ENCODE measurements at places on chromosomes 7 and 10. TPM values are rescaled to one million over a fixed set of nuclear protein-coding genes. Genes with fewer than 3 reads are reported as not detected.

- DNase-seq = no peak
Measured at GRCh38 chr7:115340828-115341227, 418.9 kb downstream of the MDFIC start.

- DNase-seq = no peak
Measured at GRCh38 chr10:106252541-106252940, 912.0 kb downstream of the SORCS1 start.

DNA sequence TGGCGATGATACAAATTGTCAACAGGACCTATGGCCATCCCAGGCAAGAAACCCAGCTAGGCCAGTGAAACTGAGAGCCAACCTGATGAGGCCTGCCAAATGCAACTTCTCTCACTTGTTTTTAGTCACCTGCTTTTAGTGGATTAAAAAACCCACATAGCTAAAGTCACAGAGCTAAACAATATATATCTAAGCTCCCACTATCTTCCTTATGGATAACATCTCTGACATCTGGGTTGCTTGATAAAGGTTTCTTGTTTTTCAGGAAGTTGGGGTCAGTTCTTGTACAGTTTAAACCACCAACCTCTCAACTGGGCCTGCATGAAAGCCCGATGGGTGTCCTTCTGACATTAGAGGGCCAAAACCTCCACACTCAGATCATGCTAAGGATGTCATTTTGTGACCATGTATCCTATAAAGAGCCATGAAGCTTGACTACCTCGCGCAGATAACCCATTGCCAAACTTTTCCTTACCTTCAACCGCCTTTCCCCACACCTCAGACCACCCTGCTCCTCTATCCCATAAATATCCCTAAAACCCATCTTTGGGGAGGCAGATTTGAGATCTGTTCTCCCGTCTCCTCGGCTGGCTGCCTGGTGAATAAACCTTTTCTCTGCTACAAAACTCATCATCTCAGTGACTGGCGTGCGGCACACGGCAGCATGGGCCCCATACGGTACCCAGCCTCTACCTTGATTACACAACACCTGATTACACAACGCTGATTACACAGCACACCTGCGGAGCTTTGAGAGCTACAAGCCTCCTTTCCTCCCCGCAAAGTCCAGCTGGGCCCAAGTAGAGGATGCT, 797 bp upstream of the STMP1 start:
- no peak for DNase-seq

DNA sequence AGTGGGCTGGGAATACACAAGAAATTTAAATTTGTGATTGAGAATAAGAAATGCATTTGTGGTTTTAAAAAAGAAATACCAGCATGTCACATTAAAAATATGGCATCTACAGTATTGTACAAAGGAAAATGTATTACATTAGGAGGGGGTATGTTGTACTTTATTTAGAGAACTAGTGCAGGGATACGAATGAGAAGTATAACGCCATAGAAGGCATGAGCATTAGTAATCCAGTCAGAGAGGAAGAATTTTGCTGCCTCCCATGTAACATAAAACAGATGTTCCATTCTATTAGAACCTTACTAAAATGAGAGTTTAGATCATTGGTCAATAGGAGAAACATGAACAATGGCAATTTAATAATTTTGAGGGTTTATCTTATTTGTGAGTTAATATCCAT, 182.2 kb downstream of the ADK start:
- DNase-seq = no peak

GRCh38 chr10:123742751-123743440, 76.7 kb downstream of the GPR26 start:
- DNase-seq = no peak

- DNase-seq = peak; percentile 76
Measured at GRCh38 chr10:116888380-116889055, 39.2 kb downstream of the ENO4 start.

DNA sequence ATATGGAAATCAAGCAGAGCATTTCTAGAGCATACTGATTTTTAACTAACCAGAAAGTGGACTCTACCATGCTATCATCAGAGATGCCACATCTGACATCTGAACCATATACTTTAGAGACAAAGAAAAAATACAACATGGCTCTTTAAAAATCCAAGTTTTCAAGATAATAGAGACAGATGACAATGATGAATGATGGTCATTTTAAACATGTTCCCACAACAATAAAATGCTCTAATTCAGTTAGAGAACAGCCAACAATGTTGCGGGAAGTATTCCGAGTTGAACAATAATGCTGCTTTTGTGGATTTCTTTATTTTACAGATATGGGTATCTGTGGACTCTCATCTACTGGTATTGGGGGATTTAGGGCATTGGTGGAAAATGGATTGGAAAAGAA, 52.8 kb downstream of the PRTFDC1 start:
- DNase-seq = no peak

DNA sequence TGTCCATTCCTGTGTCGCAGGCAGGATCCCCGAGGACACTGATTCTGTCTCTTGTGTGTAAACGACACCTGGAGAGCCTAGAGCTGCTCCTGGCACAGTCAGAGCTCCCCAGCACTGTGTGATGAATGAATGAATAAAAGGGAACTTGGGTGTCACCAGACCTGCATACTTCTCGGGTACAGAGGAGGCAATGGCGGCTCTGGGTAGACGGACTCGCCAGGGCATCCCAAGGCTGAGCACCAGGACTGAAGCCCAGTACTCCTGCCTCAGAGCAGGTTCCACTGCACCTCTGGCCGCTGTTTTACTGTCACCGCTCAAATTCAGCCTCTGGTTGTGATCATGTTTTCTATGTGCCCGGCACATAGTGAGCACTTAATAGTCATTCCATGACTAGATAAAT, 255.8 kb downstream of the GLRX3 start:
- DNase-seq = no peak

DNA sequence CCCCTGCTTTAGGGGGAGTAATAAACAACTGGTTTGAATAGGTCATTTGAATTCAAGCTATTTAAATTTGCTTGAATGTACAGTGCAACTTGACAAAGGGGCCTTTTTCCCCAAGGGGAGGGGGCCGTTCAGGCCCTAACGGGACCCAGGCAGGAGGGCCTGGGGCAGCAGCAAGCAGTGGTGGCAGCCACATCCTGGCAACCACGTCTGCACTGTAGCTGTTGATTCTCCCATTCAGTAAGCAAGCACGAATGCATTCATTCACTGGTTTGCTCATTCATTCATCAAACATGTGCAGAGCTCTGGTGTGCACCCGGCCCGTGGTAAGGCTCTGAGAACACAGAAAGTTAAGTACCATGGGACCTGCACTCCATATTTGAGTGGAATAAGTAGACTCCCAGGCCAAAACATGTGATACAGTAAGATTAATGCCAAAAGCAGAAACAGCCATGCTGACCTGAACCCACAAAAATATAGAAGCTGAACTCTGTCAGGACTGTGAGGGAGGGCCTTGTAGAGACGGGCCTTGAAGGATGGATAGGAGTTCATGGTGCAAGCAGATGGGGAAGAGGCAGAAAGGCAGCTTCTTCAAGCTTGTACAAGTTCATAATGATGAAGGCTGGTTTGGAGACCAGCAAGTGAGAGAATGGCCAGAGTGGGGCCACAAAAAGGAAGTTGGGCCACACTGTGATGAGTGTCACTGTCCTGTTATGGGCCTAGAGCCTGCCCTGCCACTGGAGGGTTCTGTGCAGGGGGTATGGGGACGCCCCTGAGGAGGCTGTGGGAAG, 29.3 kb upstream of the C10orf53 start:
- DNase-seq = no peak

DNA sequence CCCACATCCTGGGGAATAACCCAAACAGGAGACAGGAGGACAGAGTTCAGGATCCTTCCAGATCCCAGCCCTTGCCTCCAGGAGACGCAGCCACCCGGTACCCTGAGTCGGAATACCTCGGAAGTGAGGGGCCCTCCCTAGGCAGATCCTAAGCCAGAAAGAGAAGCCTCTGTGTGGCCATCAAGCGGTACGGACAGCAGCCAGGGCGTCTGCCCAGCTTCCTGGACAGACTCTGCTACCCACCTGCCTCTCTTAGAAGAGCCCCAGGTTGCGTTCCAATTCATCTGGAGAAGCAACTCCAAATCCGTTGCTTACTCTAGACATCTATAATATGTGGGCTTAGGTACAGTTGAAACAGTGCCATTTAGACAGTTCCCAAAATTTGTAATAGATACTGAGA, 220.2 kb upstream of the SH2B2 start:
- DNase-seq = no peak

- DNase-seq = no peak
Measured at GRCh38 chr10:68902382-68902781, 1.3 kb downstream of the DDX50 start.

GRCh38 chr7:33853361-33854062, 51.8 kb upstream of the BMPER start:
- no peak for DNase-seq

- DNase-seq = peak; percentile 72
Measured at GRCh38 chr7:71733107-71733870, 601.3 kb downstream of the GALNT17 start.

DNA sequence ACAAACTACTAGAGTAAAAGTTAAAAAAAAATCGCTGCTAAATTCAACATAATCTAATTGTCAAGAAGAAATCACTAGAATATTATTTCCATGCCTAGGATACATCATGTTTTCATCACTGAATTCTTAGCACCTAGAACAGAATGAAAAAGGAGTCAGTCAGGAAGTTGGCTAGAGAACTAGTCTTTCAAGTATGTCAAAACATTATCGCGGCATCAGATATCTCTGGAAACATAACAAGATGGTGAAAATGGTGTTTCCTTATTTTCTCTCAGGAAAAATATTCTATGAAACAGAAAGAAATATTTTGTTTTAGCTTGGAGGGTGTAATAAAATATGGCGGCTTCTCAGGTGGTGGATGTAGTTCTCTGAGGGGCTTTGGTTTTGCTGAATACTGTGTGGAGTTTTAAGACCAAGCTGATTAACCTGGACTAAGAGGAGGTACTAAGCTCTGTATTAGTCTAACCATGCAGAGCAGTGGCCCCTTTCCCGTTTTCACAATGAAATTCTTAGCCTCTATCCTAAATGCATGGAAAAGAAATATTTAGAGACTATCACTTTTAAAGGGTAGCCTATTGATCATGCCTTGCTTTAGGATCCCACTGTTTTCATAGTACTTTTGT, 205.6 kb downstream of the MDFIC start:
- no peak for DNase-seq

GRCh38 chr10:91555455-91555854, 77.4 kb downstream of the PPP1R3C start:
- no peak for DNase-seq

DNA sequence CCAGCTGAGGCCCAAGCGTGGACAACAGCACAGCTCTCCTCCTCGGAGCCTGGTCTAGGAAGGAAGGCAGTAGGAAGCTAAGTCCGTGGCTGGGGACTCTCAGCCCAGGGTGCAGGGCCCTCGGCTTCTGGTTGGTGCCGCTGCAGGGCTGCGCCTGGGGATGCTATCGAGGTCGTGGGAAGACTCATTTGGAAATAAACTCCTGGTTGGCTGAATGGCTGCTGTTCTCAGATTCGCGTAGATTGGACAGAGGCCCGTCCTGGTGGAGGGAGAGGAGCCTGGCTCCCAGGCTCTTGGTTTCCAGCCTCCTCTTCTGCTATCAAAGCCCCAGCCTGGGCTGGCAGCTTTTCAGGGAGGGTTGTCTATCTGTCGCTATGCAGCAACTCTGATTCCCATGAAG, 152.6 kb upstream of the FZD8 start:
- DNase-seq = no peak

DNA sequence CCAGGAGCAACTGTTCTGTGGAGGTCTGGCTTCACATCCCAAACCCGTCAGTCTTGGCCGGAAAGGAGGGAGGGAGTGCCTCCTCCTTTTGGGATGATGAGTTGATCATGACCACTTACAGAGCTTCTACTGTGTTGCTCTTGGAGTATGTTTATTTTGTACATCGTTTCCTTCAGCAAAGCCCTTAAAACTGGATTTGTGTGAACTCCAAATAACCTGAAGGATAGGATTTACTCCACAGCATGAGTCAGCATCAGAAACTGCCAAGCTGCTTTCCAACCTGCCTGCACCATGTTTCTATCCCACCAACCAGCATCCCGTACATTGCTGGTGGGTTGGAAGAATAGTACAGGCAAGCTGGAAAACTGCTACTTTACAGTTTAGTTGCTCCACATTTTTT, 3.5 kb downstream of the CCDC201 start:
- DNase-seq = no peak

DNA sequence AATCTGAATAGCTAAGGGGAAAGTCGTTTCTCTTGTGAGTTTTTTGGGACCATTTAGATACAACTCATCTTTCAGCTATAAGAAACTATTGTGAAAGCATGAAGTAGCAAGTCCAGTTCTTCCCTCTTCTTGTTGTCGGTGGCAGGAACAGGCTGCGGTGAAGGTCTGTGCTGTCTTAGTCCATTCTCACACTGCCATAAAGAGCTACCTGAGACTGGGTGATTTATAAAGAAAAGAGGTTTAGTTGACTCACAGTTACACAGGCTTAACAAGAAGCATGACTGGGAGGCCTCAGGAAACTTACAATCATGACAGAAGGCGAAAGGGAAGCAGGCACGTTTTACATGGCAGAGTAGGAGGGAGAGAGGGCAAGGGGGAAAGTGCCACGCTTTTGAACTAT, 261.8 kb downstream of the GATA3 start:
- DNase-seq = no peak

- DNase-seq = no peak
Measured at GRCh38 chr10:20105236-20105635, 289.0 kb downstream of the PLXDC2 start.

GRCh38 chr10:79191951-79192676, 123.3 kb downstream of the ZMIZ1 start:
- DNase-seq = no peak

DNA sequence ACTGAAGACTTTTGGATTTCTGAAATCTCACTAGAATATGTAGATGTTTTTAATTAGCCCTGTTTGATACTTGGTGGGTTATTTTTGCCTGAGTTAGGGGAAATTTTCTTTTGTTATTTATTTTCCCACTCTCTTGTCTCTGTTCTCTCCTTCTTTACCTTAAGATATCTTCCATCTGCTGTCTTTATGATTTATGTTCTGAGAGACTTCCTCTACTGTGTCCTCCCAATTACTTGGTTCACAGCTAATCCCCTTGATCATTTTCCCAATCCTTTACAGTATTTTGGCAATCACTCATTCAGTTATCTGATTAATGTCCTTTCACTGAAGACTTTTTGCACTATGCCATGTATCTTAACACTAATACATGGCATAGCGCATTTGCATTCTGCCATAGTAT, 49.5 kb upstream of the SRPK2 start:
- DNase-seq = no peak

- no peak for DNase-seq
Measured at GRCh38 chr7:13014011-13014410, 326.6 kb downstream of the ARL4A start.

Gene NAMPT
- total RNA-seq = 1,775 TPM

Gene SHH
- total RNA-seq = not detected

Gene SPAM1
- not detected for total RNA-seq

Gene GRID1
- total RNA-seq = 3.5 TPM

Gene WNT8B
- not detected for total RNA-seq

Gene IFIT1B
- total RNA-seq = not detected
